CD8-positive, alpha-beta memory T cell (primary cell): ENCODE measurements at places on chromosomes 16 and 17.

DNA sequence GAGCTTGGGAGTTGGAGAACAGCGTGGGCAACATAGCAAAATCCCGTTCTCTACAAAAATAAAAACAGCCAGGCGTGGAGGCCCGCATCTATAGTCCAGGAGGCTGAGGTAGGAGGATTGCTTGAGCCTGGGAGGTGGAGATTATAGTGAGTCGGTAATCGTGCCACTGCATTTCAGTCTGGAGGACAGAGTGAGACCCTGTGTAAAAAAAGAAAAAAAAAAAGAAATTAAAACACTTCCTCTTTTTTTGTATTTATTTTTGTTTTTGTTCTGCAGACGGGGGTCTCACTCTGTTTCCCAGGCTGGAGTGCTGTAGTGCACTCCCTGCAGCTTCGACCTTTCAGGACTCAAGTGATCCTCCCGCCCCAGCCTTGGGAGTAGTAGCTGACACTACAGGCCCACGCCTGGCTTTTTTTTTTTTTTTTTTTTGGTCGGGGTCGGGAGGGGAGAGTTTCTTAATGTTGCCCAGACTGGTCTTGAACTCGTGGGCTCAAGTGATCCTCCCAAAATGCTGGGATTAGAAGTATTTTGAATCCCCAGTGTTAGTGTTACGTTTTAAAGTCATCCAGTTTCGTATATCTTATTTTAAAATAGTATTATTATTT is 1.5 kb downstream of the IST1 start:
- no peak for DNase-seq

- DNase-seq = no peak
Measured at GRCh38 chr17:72850410-72851118, 241.9 kb downstream of the SLC39A11 start.

DNA sequence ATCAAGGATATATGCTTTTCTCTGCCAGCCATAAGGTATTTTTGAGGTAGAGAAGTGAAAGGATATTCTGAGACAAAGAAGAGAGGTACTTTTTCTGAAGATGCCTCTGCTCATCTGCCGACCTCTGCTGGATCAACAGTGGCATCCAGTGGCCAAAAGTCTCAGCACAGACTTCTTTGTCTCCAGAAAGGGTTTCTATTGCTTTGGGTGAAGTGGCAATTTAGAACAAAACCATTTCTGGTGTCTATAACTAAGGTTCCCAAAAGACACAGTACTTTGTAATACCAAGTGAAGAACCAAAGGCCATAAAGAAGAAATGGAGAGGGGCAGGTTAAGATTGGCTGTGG is 155.2 kb upstream of the C17orf78 start:
- DNase-seq = no peak

GRCh38 chr17:36972186-36972700 is 23.5 kb downstream of the AATF start:
- no peak for DNase-seq
